Activated B cell treated with CpG ODN at 0.5 μM for 24 hours (primary cell): ENCODE measurements at places on chromosomes 7 and 10. TPM values are rescaled to one million over a fixed set of nuclear protein-coding genes. Genes with fewer than 3 reads are reported as not detected.

- no peak for DNase-seq
Observed at GRCh38 chr7:141668853-141669252, 33.1 kb downstream of the DENND11 start.

DNA sequence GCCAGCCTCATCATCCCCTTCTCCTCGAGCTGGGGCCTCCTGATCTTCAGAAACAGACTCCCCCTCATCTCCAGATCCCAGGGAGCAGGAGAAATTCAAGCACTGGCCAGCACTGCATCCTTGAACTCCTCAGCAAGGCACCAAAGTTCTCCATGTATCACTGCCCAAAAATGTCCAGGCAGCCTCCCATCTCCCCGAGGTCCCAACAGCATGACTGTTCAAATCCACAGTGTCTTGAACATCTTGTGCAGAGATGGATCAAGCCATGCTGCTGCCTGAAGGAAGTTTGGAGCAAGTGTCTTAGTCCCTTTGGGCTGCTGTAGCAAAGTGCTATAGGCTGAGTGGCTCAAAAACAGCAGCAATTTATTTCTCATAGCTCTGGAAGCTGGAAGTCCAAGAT lies 115.5 kb upstream of the GALNT17 start:
- DNase-seq: no peak

DNA sequence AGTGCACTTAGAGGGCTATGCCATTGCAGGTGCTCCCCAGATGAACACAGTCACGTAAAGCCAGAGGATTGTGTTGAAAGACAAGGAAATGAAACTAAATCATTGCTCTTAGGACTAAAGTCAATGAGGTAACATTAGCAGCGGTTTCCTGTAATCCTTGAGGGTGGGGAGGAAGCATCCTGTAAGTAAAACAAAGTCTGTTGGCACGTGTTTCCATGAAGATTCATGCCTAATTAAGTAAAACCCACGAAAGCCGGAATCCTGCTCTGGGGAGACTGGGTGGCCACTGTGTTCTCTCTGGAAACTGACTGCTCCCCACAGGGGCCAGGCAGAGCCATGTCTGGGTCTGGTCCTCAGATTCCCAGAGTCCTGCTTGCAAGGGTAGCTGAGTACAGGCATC lies 18.3 kb downstream of the STEAP1B start:
- DNase-seq: no peak

- no peak for DNase-seq
Observed at GRCh38 chr7:55120501-55121198, 101.8 kb downstream of the EGFR start.

DNA sequence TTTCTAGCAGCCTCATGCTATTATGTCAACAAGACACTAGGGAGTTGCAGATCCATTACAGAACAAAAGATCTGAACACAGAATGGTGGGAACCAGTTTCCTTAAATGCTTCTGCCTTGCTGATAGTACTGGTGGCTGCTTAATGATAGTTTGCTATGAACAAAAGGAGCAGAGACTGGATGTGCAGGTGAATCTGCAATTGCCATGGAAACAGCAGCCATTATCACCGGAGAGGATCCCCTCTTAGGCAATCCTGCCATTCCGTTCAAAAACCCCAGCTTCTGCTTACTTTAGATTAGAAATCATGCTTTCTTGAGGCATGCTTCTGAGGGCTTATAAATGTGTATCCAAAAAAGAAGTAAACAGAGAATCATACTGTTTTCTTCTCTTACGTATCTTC lies 80.0 kb upstream of the PRKAR2B start:
- DNase-seq: no peak

DNA sequence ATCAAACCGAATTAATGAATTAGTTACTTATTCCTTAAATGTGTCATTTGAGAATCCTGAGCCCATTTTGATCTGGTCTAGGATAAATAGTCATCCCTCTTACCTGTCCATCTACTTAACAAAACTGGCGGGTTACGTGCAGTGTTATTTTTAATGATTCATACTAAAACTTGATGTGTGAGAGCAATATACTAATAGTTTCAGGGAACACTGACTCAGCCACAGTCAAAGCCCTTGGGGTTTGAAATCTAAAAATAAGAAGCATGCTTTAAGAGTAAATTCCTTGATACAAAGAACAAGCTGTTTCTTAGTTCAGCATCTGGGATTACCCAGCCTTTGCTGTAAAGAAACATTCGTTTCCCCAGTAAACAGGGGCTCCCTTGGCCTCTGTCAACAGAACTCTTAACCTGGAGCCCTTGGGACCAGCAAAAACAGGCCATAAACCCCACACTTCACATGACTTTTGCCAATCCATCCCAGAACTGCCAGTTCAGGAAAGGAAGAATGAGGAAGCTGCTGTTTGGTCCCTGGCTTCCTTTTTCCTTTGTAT lies 370.6 kb upstream of the IGFBP3 start:
- DNase-seq: no peak

- DNase-seq: no peak
Observed at GRCh38 chr7:134767520-134768168, 11.8 kb upstream of the CALD1 start.

- DNase-seq: no peak
Observed at GRCh38 chr7:2255145-2256139, 13.4 kb downstream of the NUDT1 start.

DNA sequence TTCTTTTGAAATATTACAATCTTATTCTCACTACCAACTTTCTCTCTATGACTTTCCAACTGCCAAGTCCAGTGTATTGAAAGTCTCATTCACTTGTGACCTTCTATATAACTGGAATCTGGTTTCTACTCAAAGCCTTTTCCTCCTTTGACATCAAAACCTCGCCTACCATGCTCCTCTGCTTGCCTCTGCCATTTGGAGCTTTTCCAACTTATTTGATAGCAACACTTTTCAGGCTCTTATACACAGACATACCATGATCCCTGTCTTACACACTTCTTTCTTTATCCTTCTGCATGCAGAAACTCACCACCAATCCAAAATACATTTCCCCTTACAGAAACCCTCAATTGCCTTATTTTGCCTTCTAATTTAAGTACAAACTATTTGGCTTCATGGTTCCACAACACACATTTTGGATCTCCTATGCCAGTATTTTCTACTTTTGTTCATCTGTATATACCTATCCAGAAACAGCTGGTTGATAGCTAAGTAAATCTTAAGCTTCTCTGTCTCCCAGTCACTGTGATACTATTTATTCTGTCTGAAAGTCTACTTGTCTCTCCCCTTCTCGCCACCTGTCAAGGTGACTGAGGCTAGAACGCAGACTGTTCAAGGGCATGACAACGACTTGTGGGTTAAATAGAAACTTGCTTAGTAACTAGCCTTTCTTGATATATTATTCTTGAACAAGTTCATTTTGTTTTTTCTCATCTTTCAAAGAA lies 22.4 kb downstream of the GNG11 start:
- DNase-seq: no peak

GRCh38 chr10:14822879-14823755 lies 14.7 kb downstream of the CDNF start:
- no peak for DNase-seq

DNA sequence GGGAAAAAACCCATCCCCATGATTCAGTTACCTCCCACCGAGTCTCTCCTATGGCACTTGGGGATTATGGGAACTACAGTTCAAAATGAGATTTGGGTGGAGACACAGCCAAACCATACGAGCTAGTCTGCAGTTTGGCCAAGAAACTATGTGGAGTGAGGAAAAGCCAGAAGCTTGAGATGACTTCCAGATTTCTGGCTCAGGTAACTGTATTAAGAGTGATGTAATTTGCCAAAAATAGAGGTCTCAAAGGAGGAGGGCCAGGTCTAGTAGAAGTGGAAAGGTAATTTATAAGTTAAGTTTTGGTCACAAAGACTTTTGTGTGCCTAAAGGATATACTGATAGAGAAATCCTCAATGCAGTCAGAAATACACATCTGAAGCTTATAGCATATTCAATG lies 279.7 kb upstream of the MGMT start:
- DNase-seq: no peak

The PRKCQ gene
- total RNA-seq: 0.07 and 0.11 TPM in 2 replicates

The NME8 gene
- not detected in 2 replicates for total RNA-seq

The SMO gene
- total RNA-seq: 0.66 and 1.8 TPM in 2 replicates

The CPA2 gene
- total RNA-seq: not detected in 2 replicates

The DENND11 gene
- 49.1 and 58.1 TPM in 2 replicates for total RNA-seq

The HOXA3 gene
- total RNA-seq: not detected in 2 replicates

The PNLIP gene
- total RNA-seq: not detected in 2 replicates

The NYAP1 gene
- total RNA-seq: not detected in 2 replicates
